NCI-H1436 treated with DMSO at 0.1 percent for 48 hours (cell line): ENCODE measurements at places on chromosomes 7 and 10.

- no peak for DNase-seq
These were observed 107.4 kb upstream of the ABCB5 start for GRCh38 chr7:20508109-20508508.

- no peak for DNase-seq
These were observed 27.3 kb downstream of the ASB13 start for GRCh38 chr10:5639066-5639465.

DNA sequence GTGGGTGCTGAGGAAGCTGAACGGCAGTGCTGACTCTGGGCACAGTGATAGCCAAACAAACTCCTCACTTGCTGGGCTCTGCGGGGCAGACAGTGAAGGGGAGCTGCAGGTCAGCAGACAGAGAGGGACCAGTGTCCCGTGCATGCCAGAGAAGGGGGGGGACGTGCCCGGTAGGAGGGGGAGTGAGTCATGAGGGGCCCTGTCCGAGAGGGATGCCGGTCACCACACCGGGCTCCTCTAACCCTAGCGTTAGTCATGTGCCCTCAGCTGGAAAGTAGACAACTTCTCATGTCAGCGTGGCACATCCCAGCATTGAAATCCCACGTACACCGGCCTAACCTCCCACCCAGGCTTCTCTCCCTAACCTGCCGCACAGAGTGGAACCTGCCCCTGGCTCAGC, 117.1 kb upstream of the DPP6 start:
- no peak for DNase-seq

DNA sequence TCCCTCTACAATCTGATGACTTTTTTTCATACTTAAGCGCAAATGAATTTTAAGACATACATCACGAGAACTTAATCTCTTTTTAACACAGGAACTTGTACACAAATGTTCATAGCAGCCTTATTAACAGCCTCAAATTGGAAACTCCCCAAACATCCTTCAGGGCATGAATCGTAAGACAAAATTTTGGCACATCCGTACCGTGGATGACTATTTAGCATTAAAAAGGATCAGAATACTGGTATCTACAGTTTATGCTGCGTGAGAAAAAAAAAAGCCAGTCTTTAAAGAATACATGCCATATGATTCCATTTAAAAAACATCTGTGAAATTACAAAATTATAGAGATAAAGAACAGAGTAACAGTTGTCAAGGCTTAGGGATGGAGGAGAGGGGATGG, 46.8 kb downstream of the PDE1C start:
- DNase-seq, result no peak

DNA sequence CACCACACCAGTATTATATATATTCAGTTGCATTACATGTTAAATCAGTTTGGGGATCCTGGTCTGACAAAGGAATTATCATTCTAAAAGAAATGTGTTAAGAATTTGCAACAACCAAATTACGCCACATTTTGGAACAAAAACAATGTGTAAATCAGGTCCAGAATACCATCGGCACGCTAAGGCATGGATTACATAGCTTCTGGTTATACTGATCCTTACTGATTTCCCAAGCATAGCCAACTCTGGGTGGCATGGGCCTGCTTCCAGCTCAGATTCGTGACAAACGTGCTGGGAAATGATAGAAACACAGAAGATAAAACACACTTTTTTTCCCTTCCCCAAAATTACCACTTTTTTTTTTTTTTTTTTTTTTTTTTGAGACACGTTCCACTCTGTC, 660.0 kb downstream of the SORCS1 start:
- no peak for DNase-seq

- DNase-seq, result no peak
These were observed 962.1 kb downstream of the KCNMA1 start for GRCh38 chr10:76675561-76675950.

DNA sequence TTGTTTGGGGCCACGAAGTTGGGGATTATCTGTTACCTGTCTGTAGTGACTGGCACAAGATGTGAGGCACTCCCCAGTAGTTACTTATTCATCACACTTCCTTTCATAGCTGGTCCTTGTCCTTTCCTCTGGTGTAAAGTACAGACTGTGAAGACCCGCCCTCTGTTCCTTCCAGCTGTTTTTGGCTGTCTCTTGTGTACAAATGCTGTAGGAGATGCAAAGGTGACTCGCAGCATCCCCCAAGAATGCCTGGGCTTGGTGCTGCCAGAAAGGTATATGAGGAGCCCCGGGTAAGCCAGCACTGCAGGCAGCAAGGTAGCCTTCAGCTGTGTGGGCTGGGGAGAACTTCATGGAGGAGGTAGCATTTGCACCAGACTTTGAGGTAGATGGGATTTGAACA, 236.6 kb downstream of the EBF3 start:
- no peak for DNase-seq

DNA sequence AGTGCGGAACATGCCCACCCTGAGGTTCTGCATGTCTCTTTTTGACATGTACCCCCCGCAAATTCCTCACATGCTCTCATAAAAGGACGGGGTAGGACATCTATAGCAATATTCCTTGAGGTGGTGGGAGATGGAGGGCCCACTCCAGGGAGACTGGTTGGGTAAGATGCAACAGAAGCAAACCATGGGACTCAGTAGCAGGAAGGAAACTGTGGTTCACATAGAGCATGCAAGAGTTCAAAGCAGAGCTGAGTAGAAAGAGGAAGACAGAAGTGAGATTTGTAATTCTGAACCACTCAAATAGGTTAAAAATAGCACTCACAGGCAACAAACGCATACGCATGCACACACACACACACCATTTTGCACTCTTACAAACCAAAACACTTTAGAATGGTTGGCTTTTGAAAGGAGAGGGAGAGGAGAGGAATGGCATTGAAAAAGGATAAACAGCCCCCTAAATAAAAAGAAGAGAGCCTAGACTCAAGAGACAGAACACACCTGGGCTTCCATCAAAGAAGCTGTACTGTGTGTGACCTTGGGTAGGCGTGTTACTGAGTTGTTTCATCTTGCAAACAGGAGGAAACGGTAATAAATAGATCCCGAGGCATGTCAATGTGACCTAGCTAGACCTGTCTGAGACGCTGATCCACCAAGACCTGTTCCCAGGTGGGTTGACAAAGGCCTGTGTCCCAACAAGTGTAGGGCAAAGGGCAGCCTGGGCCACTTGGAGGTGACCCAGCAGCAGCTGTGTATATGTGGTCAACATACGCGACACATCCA, 77.6 kb upstream of the LRRC4 start:
- DNase-seq, result no peak

GRCh38 chr7:52670608-52671225, 364.7 kb upstream of the POM121L12 start:
- no peak for DNase-seq

- no peak for DNase-seq
These were observed 50.8 kb downstream of the ATAD1 start for GRCh38 chr10:87767253-87767652.

DNA sequence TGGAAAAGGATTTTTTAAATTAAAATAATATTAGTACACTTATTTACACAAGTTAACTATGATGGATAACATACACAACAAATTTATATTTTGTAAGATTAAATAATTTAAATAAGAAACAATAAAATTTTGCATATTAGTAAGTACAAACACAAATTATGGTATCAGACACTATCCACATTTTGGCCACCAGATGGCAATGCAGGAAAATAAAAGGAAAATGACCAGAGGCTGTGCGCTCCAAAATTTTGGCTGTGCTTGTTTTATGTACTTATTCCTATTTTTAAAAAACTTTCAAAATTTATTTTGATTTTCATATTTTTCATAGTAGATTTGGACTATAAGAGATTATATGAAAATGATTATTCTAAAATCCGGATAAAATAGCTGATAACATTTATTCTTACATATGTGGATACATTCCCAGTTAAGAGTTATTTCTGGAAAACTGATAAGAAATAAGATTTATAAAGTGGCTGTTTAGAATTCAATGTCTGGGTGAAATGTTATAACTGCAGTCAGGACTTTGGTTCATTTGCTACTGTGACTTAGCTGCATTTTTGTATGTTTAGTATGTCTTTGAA, 274.7 kb upstream of the HGF start:
- peak; percentile 12 for DNase-seq

GRCh38 chr10:60870416-60870728, 73.6 kb downstream of the RHOBTB1 start:
- no peak for DNase-seq

- DNase-seq, result no peak
These were observed 21.9 kb upstream of the ZNF488 start for GRCh38 chr10:47405857-47406547.

GRCh38 chr7:37732253-37732652, 48.7 kb downstream of the GPR141 start:
- DNase-seq, result no peak

DNA sequence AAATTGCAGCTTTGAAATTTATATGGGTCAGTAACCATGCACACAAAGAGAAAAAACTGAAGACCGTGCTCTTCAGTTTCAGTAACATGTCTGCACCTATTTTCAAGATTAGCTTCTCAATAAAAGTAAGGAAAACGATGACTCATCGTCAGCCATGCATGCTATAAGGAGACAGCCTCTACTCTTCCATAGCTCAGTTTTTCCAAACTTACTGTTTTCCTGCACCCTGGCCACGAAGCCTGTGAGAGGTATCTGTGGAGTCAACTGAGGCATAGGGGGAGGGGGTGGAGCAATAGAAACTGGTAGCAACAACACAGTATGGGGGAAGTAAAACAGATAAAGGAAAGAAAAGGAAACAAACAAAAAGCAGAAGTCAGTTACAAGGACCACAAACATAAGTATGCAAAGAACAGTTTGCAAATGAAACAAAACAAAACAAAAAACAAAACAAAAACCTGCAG, 58.0 kb downstream of the PDSS1 start:
- DNase-seq, result no peak

- no peak for DNase-seq
These were observed 292.7 kb downstream of the RPS24 start for GRCh38 chr10:78326372-78326771.

- DNase-seq, result no peak
These were observed 76.3 kb downstream of the FOXL3 start for GRCh38 chr7:366161-366803.

DNA sequence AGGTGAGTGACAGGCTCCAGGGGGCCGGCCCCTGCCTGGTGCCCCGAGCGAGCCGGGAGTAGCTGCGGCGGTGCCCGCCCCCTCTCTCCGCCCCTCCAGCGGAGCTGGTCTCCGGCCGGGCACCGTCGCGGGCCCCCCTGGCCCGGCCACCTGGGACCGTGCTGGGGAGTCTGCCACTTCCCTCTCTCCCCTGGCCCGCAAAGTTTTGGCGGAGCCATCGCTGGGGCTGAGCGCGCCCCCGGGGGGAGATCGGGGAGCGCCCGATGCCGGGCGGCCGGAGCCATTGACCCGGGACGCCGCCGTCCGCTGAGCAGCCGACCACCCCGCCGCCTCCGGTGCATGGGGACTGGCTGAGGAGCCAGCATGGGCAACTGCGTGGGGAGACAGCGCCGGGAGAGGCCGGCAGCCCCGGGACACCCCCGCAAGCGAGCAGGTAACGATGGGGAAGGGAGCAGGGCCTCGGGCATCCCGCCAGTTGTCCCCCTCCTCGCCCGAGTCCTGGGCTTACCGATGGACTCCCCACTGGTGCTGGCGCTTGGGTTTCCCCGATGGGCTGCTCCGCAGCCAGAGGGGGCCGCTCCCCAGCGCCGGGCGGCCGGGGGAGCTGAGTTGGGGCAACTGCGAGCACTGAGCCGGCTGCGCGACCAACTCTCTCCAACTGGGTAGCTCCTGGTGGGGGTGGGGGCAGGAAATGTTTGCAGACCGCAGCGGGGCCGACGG, at the start of gene UBTD1:
UBTD1 (plus strand) TSS at position 84 of the 720 bp plus-strand sequence; CDS start at position 364, 280 bp downstream.
- DNase-seq, result no peak

- no peak for DNase-seq
These were observed 570.0 kb downstream of the LRMDA start for GRCh38 chr10:76001461-76001860.

DNA sequence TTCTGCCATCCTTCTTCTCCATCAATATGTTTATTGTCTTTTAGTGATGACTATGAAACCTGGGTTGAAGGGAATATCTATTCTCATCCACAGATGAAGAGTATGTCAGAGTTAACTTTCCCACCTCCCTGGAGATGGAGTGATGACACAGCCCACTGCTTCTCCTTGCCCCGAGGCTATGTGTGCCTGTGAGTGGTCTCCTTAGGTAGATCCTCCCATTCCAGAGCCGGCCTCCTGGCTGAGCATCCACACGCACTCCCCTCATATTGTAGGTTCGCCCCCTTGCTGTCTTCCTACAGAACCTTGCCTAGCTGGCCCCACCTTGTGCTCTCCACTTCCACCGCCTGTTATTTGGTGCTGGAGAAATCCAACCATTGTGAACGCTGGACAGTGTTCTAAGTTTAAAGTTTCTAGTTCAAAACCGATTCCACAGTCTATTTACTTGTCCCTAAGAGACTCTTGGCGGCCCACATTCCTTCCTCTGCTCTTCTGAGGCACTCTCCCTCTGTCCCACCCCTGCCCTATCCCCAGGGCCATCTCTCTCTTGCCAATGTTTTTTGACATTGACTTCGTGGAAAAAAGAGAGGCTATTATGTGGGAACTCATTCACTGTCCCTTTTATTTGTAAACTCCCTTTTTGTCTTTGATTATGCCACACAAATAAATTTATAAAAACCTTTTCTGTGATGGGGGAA, 168.0 kb downstream of the ZNF438 start:
- DNase-seq, result no peak

- DNase-seq, result no peak
These were observed 75.7 kb upstream of the NANOS1 start for GRCh38 chr10:118953598-118954393.

DNA sequence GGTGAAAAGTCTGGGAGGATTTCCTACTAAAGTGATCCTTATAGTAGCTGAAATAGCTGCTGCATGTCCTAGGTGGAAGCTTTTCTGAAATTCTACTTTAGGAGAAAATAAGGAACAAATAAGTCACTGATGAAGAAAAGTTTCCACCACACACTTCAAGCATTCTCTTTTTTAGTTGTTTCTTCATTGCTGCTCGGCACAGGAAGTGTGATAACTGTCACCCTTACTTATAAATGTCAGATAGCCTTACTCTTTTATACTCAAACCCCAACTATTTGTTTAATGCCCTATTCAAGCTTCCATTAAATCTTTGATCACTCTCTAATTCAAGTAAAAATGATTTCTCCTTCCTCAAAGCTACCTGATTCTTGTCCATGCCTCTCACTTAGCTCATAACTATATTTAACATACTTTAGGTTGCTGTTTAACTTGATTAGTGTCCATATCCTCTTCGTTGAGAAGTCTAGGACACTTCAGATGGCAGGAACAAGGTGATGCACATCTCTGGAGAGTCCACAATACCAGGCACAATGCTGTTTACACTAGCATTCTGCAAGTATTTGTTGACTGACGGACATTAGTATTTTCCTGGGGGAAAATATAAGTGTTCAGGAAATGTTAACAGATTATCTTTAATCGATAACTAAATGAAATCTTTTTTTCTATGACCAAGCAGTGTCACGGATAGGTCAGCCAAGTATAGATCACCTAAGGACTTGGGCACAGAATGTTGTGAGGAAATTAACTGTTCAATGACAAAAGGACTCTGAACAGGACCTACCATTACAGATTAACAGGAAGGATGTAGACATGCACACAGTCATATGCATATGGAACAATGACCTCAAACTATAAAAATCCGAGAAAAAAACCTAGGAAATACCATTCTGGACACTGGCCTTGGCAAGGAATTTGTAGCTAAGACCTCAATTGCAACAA, 67.4 kb downstream of the ZNF438 start:
- DNase-seq, result no peak

- DNase-seq, result no peak
These were observed 11.9 kb downstream of the STEAP1B start for GRCh38 chr7:22487978-22488642.
